ENCODE measurements at places on chromosomes 7 and 10.
A peak's percentile ranks its signal among the peaks of the same experiment; 100 is the strongest.

GRCh38 chr10:78541481-78542140 lies 507.9 kb downstream of the RPS24 start:
- no peak for DNase-seq

DNA sequence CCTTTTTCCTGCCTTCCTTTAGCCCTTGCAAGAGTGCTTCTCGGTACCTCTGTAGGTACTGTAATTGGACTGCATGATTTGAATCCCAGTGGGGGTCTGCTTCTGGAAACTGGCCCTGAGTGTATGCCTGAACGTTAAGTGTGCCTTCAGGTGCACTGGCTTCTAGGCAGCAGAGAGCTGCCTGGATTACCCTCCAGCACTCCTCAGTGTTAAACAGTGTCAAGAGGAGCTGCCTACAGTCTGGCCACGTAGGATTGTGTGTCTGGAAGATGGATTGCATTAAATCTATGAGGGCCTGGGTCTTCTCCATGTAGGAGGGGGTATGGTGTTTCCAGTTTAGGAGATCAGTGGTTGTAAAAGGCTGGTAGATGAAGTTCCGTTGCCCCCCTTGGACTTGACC lies 103.7 kb downstream of the TRIM24 start:
- no peak for DNase-seq

GRCh38 chr7:38318803-38319416 lies 45.5 kb upstream of the TARP start:
- DNase-seq, result peak; percentile 41

- no peak for DNase-seq
Measured at GRCh38 chr10:62538606-62539005, 164.4 kb downstream of the ZNF365 start.

- no peak for DNase-seq
Measured at GRCh38 chr7:94149789-94150545, 145.8 kb upstream of the BET1 start.

DNA sequence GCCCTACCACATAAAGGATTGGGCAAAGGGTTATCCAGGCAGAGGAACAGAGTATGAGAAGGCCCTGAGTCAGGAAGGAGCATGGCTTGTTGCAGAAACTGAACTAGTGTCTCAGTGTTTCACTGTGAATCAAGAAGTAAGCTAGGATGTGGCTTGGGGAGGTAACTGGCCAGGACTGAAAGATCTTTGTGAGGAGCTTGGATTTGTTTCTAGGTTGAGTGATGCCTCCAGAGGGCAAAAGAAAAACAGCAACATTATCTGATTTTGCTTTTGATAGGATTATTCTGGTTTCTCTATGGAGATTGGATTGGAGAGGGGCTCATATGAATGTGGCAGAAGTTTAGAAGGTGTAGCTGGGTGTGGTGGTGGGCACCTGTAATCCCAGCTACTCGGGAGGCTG lies 137.9 kb upstream of the HDAC9 start:
- DNase-seq, result no peak

- DNase-seq, result no peak
Measured at GRCh38 chr7:104625956-104626355, 297.6 kb downstream of the LHFPL3 start.

DNA sequence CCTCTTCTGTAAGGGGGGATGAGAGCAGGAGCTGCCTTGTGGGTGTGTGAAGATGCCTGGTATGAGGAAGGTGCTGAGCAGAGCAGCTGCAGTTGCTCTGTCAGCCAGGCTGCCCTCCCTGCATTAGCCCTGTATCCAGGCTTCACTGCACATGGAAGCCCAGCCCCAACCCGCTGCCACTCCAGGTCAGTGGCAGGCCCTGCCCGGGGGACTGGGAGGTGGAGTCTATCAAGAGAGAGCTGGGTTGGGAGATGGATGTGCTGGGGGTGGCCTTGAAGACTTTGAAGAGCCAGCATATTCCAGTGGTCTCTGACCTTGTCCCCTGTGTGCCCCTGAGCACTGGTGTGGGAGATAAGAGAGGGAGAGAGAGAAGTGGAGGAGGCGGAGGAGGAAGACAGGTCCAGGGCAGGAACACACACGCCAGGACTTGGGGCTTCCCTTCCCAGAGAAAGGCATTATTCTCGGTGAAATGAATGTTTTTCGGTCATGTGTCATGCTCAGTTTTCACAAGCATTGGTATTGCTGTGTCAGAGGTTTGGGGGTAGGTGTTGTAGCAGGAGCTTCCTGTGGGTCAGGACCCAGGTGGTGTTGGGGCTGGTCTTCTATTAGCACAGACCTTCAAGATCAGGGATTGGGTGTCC lies 2.6 kb downstream of the PPIF start:
- DNase-seq, result no peak

GRCh38 chr10:55065185-55065584 lies 264.2 kb upstream of the PCDH15 start:
- no peak for DNase-seq
